Activated naive CD4-positive, alpha-beta T cell treated with anti-CD3 and anti-CD28 coated beads for 36 hours (primary cell): ENCODE measurements at places on chromosomes 4 and X. TPM values are rescaled to one million over a fixed set of nuclear protein-coding genes. Genes with fewer than 3 reads are reported as not detected.

GRCh38 chr4:144501231-144501780 lies 144.7 kb upstream of the HHIP start:
- DNase-seq: no peak

DNA sequence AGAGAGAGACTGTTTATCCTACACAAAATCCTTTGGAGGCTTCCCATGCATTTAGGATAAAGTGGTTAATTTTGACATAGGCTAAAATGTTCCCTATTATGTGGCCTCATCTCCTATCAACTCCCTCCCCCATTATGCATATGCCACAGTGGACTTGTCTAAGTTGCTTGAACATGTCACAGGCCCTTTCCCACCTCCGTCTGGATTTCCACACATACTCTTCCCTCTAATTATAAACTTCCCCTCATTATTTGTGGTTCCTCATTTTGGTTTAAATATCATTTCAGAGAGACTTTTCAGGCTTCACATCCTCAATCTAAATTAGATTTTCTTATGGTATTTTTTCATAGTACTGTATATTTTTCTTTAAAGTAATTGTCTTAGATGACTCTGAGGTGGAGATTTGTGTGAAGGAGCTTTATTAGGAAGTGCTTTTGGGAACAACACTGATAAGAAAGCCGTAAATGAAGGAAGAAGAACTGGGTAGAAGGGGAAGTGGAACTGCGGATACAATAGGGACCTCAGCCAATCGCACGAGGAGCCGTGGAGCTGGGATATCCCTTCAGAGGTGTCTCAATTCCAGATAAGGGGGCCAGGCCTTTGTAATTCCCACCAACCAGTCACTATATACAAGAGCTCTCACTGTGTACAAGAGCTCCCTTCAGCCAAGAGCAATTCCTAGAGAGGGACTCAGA lies 7.9 kb downstream of the C4orf17 start:
- DNase-seq: no peak

- DNase-seq: no peak
Observed at GRCh38 chr4:5912614-5913019, 19.7 kb upstream of the CRMP1 start.

DNA sequence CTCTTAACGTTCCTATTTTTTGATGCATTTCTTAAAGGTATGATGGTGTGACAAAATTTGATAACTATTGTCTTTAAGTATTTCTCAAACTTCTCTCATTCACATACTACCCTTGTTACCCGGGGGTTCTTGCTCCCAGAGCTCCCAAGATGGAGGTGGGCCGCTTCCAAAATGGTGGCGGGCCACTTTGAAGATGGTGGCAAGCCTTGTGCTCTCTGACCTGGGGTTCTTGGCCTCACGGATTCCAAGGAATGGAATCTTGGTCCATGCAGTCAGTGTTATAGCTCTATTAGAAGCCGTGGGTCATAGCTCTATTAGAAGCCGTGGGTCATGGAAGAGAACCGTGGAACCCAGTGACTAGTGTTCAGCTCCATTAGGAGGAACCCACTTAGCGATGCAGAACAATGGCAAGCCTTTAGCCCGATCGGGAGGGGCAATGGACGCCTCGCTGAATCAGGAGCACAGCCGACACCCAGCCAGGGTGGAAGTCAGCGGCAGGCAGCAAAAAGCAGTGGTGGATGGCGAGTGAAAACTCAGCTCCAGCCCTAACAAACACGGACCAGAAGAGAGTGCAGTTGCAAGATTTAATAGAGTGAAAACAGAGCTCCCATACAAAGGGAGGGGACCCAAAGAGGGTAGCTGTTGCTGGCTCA lies 403.4 kb downstream of the MAPK10 start:
- no peak for DNase-seq

DNA sequence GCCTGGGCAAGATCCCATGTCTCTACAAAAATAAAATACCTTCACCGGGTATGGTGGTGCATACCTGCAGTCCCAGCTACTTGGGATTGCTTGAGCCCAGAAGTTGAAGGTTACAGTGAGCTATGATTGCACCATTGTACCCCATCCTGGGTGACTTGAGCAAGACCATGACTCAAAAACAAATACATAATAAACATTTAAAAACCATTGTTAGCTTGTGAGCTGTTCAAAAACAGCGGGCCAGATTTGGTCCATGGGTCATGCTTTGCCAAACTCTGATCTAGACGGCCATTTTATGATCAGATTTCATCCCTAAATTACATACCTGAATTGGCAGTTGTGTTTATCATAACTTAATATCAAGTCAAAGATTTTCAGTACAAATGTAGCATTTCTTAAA lies 76.0 kb upstream of the GPM6B start:
- DNase-seq: no peak

GRCh38 chr4:84967243-84967690 lies 777 bp upstream of the WDFY3 start:
- DNase-seq: no peak

DNA sequence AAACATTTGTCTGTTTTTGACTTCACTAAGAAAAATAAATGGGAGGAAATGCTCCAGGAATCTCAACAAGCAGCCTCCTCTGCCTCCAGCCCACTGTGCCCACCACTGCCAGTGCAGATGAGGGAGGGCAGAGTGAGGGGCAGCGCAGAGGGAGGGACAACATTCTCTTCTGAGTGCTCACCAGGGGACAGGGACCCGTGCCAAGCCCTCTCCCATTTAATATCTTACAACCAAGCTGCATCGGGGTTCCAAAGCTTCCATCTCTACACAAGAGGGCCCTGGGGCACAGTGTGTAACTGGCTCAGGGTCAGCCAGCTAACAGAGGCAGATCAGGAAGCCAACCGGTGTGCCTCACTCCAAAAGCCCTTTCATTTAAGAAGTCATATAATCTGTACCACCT lies 120.4 kb downstream of the NSUN7 start:
- DNase-seq: no peak

DNA sequence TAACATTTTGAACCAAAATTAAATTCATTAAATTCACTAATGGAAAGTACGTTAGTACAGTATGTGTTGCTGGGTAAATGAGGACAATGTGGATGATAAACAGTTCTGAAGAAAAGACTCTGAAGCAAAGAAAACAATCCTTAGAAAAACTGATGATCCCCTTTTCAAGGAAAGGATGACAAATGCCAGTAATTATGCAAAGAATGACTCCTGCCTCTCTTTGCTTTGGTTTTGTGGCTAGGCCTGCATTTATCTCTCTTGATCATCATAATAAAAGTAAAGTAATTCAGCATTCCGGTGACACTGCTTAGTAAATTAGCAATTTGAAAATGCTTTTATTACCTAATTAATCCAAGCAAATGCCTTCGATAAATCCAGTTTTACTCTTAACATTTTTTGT lies 652.2 kb upstream of the DIPK2B start:
- DNase-seq: no peak

DNA sequence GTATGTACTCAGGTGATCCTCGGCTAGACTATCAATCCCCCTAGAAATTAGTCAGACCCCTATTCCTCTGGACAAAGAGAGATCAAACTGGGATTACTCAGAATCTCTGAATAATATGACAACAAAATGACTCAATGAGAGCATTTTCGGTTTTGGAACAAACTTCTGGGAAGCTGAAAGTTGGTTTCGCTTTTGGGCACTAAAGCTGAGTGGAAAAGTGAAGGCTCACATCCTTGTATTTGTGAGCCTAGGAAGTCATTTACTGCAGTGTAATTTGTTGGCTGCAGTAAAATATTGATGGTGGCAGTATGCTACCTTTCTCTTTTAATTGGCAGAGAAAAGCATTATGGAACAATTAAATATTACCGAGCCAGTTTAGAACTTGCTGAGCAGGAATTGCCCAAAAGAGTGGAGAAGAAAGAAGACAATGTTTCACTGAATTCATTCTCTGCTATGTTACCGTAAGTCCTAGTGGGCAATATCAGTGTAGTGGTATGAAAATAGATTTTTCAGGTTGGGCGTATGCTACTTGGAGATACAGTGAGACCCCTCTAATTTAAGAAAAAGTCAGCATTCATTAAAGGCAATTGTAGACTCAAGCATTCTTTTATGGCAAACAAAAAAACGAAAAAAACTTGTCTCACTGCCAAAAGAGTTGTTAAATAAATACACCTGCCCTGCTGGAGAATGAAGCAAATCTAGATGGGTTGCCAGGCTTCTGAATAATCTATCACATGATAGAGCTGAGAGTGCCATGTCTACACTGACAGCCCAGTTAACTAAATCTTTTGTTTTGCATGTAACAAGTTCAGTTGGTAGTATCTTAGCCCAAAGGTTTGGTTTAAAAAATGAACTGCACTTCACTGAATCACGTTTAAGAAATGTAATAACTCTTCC lies 69.6 kb downstream of the AGTR2 start:
- no peak for DNase-seq

GRCh38 chrX:5876984-5877596 lies 351.6 kb downstream of the NLGN4X start:
- no peak for DNase-seq

DNA sequence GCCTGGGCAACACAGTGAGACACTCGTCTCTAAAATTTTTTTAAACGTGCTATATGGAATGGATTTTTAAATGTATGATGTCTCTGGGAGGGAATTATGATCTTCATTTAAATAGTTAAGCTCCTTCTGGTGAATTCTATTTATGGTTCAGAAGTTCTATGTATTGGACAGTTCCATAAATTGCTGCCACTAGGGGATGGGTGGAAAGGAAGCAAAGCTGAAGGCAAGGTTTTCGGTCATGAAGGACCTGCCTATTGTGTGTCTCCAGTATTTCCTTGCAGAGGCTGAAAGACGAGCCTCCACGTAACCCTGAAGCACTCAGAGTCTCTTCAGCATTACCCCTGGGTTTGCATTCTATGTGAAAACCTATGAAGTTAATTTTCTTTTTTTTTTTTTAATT lies 451.5 kb upstream of the FAT1 start:
- no peak for DNase-seq

GRCh38 chrX:38807873-38808272 lies 6.6 kb downstream of the MID1IP1 start:
- no peak for DNase-seq

DNA sequence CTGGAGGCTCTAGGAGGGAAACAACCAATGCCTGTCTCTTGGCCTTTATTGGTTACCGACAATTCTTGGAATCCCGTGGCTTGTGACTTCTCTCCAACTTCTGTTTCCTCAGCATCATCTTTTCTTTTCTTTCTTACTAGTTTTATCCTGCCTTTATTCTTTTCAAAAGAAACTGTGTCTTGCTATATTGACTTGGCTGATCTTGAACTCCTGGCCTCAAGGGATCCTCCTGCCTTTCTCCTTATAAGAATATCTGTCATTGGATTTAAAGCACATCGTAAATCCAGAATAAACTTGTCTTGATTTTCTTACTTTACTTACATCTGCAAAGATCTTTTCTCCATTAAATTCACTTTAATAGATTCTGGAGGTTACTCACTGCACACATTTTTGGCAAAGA lies 49.9 kb upstream of the UGT2B10 start:
- DNase-seq: no peak

- DNase-seq: no peak
Observed at GRCh38 chr4:89800527-89801103, 36.3 kb downstream of the SNCA start.

- no peak for DNase-seq
Observed at GRCh38 chrX:17443556-17443955, 68.6 kb downstream of the NHS start.

- peak; percentile 33 for DNase-seq
Observed at GRCh38 chrX:120251471-120252011, 929 bp downstream of the ZBTB33 start.

DNA sequence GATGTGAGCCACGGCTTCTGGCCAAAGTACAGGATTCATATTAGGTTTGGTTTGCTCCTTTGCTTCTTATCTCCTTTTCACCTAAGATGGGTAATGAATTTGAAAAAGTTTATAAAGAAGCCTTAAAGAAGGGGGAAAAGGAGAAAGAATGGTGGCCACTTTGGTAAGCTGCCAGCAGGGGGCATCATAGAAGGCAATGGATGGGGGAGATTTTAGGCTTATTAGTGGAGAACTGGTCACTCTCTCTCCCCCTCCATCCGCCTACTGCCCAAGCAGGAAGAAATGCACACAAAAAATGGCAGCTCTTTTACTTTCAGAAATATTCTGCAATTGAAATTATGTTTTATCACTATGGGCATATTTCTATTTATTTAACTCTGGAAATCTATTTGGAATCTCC lies 32.0 kb downstream of the SPARCL1 start:
- DNase-seq: peak; percentile 44

DNA sequence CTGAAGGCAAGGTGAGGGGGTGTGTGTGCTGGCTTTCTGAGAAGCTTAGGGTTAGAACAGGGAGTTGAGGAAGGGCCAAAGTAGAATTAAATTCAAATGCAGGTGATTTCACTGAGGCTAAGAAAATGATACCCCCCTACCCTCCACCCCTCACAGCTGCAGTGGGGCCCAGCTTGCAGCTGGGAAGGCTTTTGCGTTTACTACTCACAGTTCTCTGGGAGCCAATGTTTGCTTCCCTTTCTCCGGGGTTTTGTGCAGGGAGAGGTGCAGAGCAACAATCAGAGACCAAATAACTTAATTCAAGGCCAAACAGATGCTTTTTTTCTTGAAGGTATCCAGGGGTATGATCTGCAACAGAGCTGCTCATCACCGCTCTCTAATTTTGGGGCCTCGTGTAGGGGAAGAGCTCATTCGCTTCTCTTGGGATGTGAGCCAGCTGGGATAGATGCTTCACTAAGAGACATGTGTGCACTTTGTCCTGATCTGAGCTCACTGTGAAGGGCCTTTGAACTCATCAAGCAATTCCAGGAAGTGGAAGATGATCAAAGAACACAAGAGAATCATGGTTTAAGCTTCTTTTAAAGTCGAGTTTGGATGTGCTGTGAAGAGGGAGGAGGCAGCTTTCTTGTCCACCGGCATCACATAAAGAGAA lies 122.7 kb upstream of the C1GALT1C1 start:
- no peak for DNase-seq

- DNase-seq: no peak
Observed at GRCh38 chr4:161850631-161851030, 313.2 kb downstream of the FSTL5 start.

DNA sequence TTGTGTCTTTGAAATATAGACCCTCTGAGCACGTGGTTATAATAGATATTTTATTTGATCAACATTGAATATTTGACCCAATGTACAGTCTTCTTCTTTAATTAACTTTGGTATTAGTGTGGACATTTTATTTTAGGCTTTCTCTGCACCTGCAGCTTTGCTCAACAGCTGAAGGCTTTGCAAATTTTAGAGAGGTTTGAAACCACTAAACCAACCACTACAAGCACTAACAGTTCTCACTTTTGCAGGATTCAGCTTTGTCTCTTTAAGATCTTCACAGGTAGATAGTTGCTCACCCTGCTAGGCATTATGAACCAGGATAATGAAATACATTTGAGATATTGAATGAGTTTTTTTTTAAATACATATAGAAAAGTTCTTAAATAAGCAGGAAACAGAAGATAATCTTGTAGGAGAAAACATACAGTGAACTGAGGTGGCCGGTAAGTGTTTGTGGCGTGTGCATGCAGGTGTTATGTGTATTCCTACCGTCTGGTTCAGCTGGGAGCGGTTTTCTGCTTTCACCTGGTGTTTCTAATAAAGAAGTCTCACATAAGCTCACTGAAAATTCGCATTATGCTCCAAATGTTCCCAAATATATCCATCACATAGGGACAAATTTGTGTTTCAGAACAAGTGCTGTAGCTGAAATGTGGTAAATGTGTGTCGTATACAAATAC lies 1508.3 kb upstream of the TENM3 start:
- DNase-seq: no peak

IL2RG gene
- total RNA-seq: 144 TPM

KCNIP4 gene
- not detected for total RNA-seq

FRMD7 gene
- not detected for total RNA-seq

FGA gene
- total RNA-seq: not detected

SRPX gene
- not detected for total RNA-seq

SMARCA1 gene
- 0.44 TPM for total RNA-seq

ARHGAP36 gene
- not detected for total RNA-seq

SLC2A9 gene
- 0.86 TPM for total RNA-seq

MAD2L1 gene
- total RNA-seq: 116 TPM
